ENCODE measurements at places on chromosomes 4 and X.
A peak's percentile ranks its signal among the peaks of the same experiment; 100 is the strongest.

DNA sequence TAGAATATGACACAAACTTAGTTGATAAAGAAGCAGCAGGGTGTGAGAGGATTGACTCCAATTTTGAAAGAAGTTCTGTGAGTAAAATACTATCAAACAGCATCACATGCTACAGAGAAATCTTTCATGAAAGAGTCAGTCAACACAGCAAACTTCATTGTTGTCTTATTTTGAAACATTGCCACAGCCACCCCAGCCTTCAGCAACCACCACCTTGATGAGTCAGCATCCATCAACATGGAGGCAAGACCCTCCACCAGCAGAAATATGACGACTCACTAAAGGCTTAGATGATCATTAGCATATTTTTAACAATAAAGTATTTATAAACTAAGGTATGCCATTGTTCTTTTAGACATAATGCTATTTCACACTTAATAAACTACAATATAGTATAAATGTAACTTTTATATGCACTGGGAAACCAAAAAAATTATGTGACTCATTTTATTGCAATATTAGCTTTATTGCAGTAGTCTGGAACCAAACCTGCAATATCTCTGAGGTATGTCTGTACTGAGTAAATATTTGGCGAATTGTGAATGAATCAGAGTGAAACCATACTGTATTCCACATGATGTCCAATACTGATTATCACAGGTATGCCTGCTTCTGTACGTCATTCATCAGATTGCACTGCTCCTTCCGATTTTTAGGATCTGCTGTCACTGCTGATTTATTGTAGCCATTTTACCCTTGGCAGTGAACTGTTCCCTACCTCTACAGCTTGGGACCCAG, 11.6 kb downstream of the FRMPD4 start:
- no peak for DNase-seq

GRCh38 chr4:85909851-85910250, 434.9 kb downstream of the ARHGAP24 start:
- DNase-seq = no peak

DNA sequence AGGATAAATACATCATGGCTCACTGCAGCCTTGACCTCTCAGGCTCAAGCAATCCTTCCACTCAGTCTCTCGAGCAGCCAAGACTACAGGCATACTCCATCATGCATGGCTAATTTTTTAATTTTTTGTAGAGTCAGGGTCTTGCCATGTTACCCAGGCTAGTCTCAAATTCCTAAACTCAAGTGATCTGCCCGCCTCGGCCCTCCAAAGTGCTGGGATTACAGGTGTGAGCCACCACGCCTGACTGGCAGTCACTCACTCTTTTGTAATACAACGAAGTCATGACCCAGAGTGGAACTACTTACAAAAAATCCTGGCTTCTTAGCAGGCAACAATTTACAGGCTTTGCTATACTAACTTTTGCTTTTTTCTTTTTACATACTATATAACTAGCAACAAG, 100.7 kb upstream of the MAP3K15 start:
- DNase-seq = no peak

DNA sequence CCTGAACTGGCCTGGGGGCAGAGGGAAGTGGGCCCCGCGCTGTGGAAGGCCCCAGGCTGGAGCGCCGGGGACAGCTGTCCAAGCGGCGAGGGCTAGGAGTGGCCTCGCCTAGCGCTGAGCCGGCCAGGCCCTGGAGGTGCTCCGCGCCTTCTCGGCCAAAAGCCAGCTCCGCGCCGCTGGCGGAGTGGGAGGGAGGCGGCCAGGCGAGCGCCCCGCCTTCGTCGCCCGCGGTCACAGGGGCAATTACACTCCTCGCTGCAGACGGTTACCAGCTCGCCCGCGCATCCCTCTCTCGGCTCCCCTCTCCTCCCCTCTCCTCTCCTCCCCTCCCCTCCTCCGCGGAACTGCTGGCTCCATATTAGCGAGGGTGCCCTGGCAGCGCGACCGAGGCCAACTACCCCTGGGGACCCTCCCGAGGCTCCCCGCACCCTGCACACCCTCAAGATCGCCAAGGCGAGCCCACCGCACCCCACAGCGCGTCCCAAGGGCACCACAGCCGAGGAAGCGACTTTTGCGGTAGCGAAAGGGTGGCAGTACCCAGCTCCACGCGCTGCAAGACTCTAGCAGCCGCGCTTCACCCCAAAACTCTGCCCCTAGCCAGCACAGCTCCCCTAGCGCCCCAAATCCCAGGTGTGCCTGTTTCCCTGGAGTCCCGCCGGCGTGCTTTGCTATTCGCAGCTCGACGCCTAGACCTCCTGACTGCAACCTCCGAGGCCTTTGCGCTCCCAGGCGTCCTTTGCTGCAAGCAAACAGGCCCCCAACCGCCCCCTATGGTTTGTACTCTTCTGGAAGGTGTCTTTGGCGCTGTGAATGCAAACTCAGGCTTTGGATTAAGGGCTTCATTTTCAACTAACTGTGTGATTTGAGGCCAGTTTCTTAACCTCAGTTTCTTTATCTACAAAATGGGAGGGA, 91.4 kb downstream of the BCOR start:
- peak; percentile 68 for DNase-seq

DNA sequence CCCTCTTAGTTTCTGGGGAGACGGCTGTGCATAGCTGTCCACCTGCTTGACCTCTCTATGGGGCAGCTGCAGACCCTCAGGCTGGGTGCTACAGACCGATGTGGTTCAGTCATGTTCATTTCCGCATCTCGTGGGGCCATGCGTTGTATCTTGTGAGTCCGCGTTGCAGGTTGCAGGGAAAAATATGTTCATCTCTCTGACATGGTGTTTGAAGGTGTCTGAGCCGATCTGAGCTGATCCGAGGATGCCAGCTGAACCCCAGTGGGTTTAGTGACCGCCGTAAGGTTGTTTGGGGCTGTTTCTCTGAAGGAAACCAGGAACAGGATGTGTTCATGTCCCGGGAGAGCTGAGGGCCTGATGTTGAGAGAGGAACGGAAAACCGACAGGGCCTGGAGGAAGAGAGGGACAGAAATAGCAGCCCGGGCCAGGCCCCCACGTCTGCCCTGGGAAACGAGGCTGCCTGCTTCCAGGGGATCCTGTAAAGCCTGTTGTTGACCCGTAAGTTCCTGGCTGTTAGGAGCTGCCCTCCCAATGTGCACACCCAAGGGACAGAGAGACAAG, 9.8 kb upstream of the P2RY8 start:
- DNase-seq = no peak

DNA sequence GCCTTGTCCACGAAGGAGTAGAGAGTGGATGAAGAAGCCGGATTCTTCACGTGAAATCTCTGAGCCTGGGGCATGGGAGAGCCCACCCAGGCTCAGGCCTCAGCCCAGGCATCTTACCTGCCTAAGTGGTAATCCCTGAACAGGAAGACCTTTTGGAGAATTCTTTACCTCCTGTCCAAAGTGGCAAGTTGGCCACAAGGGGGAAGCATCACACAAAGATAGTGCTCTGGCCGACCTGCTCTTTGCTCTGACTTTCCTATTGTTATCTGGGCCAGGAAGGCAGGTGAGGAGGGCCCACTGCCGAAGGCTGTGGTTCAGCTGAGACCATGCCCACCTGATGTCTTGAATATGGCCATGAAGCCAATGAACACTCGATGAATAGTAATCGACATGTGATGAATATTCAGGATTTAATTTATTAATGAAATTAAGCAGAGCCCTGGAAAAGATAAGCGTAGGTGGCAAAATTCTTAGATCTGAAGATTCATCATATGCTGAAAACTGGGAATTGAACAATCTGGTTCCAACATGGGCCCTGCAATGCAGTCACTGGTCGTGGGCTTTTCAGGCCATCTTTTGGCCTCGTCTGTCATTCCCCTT, 93.8 kb downstream of the PDGFRA start:
- peak; percentile 73 for DNase-seq

- no peak for DNase-seq
These were observed 325.0 kb upstream of the EMCN start for GRCh38 chr4:100842856-100843255.

DNA sequence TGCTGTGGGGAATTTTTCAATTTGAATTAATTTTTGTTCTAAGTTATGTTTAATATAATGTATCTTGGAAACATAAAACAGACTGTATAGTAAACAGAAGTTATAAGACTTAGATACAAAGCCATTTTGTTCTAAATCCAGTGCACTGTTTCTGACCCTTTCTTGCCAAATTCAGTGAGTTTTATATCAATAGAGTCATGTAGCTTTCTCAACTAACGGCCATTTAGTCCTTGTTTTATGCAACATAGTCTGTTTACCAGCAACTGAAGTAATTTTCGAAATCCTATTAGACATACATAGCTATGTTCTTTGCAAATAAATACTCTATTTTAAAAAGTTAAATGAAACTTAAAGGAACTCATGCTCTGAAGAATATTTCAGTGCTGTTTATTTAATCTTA, 242.8 kb downstream of the ADGRL3 start:
- no peak for DNase-seq

DNA sequence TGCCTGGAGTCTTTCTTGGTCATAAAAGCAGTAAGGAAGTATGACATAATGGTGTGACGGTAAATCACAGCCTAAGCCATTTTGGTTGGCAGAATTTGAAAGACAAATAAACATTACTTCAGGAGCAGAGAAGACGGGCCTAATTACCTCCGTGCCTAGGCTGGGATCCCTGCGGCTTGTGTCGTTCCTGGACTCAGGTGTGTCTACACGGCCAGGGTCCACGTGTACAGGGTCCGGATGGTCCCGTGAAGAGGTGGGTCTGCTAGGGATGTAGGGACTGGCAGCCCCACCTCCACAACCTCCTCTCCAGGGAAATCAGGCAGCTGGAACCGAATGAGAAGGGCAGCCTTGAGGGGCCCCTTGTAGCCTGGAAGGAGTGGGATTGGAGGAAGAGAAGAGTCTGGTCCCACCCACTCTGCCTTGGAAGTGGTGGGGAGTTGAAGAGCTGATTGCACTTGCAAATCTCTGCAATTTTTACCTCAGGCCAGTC, 55.4 kb upstream of the PLAC1 start:
- DNase-seq = no peak

DNA sequence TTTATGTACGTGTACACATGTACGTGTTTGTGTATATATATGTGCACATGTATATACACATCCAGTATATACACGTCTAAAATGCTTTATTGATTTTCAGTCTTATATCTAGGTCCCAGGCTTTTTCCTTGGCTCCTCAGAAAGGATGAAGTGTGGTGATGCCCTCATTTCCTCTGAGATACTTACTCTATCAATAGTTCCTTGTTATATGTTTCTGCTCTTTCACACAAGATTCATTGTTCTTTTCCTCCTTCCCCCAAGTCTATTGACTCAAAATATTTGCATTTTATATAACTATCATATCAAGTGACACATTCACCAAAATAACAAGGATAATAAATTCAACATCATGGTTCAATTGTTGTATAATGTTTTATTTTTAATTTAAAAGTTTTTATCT, 359.2 kb downstream of the EPHA5 start:
- no peak for DNase-seq

DNA sequence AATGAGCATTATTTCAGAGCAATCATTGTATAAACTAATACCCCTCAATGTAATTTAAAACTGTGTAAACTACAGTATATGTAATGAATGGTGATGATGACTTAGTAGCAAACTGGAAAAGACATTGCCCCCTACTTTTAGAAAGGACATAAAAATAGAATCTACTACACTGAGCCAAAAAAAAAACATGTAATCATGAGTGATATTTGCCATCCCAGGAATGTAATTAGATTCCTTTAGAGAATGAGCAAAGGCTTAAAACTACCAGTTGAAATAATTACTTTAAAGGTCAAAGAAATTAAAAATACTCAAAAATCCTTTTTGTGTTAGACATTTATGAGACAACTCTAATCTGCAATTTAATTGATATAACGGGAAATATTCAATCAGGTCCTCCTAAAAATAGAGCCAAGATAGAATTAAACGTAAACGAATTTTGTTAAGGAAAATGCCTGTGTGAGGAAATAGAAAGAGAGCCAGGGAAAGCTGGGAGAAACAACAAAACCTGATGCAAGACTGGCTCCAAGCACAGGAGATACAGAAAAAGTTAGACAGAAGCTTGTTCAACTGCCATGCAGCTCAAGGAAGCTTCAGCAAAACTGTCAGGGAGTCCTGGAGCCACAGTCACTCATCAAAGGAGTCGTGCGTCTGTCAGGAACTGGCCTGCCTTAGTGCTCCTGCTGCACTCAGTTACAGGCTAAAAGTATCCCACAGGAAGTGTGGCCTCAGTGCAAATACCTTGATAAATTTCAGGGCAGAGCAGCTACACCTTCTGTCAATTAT, 655.7 kb upstream of the INTU start:
- no peak for DNase-seq

GRCh38 chrX:54358424-54359211, 772 bp upstream of the WNK3 start:
- peak; percentile 79 for DNase-seq

GRCh38 chrX:23783589-23784469, 856 bp downstream of the SAT1 start:
- DNase-seq = no peak

DNA sequence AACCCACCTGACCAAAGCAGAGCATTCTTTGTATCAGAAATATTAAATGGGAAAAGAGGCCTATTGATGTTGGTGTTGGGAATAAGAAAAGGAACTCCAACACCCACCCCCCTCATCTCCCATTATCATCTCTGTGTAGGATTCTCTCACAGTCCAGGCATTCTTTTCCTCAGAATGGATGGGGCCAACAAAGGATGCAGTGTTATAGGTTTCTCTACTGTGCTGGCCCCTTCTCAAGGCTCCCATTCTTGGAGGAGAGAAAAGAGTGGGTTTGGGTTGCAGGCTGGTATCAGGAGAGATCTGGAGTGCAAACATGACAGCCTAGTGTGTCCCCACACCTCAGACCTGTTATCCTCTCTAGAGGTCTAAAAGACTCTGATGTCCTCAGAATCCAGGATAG, 59.6 kb downstream of the UGT8 start:
- no peak for DNase-seq

GRCh38 chr4:128711361-128711760, 98.1 kb upstream of the JADE1 start:
- no peak for DNase-seq

- DNase-seq = no peak
These were observed 277.9 kb downstream of the CFAP299 start for GRCh38 chr4:80613470-80613869.

DNA sequence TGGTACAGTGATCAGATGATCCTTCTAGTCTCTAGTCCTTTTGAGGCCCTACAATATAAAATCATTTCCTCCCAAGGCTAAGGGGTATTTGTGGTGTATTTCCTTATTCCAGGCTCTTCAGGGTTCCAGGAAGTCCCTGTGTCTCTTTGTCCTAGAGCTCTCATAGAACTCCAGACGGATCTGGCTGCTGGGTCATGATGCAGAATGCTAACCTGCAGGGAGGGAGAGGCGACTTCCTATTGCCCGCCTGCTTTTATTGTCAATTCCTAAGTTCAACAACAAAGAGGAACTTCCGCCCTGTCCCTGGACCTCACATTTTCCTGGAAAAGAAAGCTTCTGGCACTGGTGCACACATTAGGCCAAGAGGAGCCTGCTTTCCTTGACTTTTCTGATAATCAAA, 45.9 kb upstream of the ZNF827 start:
- DNase-seq = no peak

DNA sequence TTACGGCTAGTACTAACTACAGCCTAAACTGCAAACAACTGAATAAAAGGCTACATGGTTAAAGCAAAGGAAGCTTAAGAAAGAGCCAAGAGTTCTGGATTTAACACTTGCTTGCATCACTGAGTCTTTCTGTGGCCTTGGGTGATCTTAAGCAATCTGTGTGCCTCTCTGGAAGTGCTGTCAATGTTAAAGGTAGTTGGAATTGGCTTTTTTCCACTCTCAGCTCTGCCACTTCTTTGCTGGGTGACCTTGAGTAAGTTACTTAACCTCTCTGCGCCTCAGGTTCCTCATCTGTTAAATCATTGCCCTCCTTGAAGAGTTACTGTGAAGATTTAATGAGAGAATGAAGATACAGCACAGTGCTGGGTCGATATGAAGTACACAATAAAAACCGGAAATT, 15.7 kb downstream of the SLC2A9 start:
- DNase-seq = no peak
